ENCODE measurements at places on chromosomes 2 and 18.

DNA sequence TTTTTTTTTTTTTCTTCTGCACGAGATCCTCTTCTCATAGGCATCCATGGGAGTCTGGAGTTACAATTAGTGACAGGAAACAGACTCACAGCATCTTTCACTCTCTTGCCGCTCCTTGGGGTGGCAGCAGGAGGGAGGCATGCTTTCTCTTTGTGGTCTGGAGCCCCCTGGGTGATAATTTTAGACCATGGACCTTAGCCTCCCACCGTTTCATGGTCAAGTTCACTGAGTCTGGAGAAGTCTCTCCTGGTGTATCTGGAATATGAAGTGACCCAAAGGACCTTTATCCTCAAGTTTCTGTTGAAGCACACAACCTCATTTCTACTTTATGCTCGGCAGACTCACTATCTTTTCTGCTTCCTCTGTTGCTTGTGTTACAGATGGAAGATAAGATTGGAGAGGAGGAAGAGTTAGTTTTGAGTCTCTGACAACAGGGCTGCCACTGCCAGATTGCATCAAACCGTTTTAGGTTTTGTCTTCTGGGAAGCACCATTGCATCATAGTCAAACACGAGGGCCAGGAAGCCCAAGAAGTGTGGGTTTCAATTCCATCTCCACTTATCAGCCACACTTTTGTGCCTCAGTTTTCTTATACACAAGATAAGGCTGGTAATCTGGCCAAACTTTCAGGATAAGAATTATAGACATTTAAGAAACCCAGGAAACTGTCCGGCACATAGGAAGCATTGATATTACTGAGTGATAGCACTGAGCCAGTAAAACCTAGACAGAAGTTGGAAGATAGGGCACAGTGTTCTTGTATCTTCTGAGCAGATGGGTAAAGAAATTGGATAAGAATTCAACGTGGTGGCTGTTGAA lies 62.3 kb downstream of the ADCYAP1 start:
- DNase-seq: no peak

DNA sequence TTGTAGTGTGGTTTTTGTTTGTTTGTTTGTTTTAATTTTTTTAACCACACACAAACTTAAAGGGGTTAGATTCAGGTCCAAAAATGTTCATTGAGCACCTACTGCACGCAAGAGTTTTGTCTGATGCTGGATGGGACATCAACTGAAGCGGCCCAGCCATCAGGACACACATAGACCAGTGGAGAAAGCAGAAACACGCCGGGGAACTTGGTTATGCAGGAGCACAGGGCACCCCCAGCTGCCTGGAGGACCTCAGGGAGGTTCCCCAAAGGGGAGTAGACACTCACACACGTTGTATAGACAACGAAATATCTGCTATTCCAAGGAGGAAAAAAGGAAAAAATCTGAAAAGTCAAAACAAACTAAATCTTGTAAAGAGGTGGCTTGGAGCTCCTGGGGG lies 191.7 kb downstream of the GBX2 start:
- DNase-seq: no peak

- no peak for DNase-seq
Measured at GRCh38 chr2:110731064-110731463, 1.3 kb upstream of the ACOXL start.

GRCh38 chr2:41414486-41415230 lies 633.2 kb upstream of the PKDCC start:
- DNase-seq: no peak

DNA sequence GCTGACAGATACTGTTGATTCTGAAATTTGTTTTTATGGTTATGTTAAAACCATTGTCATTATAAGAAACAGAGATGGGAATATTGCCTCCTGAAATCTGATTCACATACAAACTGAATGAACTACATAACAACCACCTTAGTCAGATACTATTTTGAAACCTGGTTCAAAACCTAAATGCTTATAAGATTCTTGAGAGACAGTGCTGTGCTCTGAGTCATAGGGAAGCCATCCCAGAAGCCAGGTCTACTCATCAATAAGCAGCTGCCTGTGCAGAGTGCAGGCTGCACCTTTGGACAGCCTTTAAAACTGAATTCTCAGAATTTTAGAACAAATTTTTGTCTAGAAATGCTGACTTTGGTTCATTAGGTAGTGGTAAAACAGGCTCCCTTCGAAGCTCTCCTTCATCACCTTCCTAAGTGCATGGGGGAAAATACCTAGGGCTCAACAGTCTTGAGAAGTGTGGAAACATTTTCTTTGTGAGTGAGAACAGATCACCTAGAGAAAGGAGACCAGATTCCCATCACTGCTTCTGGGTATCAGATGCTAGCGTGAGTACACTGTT lies at the start of gene SERPINB7:
Gene SERPINB7 (plus strand): TSS at position 253 of the 565 bp plus-strand sequence. CDS start 6,955 bp downstream, outside the sequence.
- no peak for DNase-seq

DNA sequence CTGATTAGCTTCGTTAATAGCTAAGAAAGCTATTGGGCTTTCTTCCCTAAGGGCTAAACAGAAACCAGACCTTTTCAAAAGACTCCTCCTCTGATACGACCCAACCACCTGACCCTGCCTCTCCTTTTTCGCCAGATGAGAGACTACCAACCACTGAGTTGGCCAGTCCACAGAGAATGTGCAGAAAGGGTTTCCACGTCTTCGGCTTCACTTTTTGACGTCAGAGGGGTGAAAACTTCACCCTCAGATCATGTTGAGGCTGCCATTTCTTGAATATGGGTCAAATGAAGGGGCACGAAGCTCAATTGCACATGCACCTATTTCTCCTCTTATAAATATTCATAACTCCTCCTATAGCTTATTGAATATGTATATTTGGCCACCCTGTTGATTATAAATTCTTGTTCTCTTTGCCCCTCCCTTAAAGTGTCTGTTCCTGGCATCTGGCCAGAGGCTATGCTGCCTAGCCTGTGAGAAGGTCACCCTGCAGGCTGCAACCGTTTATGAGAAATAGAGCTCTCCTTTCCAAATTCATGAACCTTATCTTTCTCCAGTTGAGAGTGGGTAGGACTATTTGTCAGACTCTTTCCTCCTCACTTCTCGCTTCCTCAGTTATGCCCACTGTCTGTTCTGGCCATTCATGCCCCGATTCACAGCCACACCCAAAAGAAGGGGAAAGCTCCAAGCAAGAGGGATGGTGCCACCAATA lies 301.6 kb downstream of the STK39 start:
- no peak for DNase-seq

- no peak for DNase-seq
Measured at GRCh38 chr2:128284841-128285240, 33.8 kb downstream of the HS6ST1 start.

DNA sequence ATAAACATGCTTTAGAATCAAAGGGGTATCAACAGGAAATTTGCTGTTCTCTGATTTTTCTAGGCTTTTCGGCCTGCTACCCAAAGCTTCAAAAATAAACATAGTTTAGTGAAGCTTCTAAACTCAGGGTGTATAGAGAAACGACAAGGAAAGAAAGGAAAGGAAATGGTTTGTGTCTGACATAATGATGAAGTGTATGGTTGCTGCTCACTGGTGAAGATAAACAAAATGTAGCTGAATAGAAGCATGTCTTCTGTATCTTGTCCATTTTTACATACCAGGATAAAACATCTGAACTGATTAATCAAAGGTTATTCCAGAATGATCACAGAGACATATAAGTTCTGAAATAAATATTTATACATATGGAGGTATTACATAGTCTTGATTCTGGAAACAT lies 1324.6 kb upstream of the NRXN1 start:
- DNase-seq: no peak

GRCh38 chr2:47058003-47058931 lies 96.8 kb downstream of the STPG4 start:
- no peak for DNase-seq

DNA sequence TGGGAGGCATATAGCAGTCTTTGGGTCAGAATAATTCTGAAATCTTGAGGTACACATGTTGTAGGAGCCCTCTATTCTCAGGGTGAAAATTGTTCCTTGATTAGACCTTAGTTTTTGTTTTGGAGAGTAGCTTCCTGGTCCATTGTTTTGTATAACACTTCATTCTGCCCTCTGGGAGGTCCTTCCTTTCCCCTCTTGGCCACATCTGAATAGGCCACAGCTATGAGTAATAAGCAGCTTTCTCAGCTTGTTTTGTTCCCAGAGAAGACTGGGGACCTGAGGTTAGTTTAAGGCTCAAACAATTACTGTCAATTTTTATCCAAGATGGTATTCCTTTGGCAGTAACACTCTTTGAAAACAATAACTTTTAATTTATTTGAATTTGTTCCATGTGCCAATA lies 72.6 kb upstream of the NOL4 start:
- no peak for DNase-seq

DNA sequence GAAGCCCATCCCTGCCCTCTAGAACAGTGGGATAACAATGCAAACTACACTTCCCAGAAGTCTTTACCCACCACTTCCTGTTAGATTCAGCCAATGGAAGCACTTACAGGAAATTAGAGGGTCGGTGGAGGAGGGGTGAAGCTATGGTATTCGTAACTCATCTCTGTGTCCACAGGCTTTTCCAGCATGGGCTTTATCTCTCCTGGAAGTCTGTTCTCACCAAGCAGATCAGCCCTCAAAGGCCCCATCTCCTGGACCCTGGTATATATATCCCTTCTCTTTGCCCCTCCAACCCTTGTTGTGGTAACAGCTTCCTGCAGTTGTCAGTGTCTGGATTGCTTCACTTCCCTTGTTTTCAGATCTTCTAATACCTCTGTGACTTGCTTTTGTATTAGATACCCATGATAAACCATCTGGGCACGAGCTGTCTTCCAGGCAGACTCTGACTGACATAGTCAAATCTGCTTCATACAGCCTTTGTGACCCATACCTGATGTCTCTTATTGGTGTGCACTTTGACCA lies 475.0 kb upstream of the POU3F3 start:
- no peak for DNase-seq

DNA sequence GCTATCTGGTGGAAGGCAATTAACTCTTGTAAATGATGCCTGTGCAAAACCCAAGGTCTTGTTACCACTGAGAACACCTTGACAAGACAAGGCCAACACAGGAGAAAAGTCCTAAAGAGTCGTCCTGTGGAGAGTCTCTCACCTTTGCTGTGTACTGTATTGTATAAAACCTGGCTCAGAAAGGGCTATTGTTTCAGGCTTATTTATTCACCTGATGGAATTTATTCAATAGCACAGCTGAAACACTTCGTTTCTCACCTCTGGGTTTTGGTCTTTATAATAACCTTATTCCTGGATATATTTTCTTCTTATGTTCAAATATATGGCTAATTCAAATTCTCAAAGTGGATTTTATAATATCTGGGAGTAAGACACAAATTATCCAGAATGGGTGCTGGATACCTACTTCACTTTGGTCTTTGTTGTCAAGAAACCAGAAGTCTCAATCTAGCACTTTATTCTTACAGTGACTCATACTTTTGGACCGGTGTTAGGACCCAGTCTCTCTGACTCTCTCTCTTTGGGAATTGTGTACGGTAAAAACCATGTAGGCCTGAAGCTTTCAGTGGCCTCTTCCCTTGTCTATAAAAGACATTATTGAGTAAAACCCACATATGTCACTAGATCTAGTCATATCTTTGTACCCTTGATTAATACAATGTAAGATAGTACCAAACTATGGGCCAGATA lies 16.1 kb upstream of the STAT4 start:
- DNase-seq: no peak

DNA sequence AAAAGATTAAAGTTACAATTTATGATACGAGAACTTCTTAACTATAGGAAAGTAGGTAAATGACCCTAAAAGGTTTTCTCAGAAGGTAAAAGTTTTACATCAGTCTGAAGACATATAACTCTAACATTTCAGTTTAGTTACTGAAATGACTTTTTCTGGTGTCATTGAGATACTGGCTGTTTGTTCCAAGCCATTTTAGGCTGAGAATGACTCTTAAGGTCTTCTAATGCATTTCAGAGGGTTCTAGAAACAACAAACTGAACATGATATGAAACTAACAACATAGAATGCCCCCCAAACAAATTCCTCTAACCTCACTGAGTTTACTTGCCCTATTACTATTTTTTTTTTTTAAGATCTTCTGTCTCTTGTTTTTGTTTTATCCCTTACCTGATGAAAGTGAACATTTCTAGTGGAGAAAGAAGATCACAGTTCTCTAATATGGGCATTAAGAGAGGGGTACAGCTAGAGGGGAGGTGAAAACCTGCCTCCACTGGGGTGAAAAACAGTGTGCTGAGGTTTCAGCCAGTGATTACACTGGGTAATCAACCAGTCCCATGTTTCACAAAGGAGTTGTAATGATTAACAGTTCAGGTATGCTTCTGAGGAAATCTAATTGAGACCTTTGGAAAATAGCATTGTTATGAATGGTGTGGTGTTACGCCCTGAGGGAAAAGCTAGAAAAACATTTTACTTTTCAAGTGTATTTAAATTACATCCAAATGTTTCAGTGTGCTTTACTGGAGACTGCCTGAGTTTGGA lies 11.2 kb downstream of the NABP1 start:
- no peak for DNase-seq

GRCh38 chr2:191109888-191110287 lies 40.9 kb downstream of the STAT4 start:
- no peak for DNase-seq

DNA sequence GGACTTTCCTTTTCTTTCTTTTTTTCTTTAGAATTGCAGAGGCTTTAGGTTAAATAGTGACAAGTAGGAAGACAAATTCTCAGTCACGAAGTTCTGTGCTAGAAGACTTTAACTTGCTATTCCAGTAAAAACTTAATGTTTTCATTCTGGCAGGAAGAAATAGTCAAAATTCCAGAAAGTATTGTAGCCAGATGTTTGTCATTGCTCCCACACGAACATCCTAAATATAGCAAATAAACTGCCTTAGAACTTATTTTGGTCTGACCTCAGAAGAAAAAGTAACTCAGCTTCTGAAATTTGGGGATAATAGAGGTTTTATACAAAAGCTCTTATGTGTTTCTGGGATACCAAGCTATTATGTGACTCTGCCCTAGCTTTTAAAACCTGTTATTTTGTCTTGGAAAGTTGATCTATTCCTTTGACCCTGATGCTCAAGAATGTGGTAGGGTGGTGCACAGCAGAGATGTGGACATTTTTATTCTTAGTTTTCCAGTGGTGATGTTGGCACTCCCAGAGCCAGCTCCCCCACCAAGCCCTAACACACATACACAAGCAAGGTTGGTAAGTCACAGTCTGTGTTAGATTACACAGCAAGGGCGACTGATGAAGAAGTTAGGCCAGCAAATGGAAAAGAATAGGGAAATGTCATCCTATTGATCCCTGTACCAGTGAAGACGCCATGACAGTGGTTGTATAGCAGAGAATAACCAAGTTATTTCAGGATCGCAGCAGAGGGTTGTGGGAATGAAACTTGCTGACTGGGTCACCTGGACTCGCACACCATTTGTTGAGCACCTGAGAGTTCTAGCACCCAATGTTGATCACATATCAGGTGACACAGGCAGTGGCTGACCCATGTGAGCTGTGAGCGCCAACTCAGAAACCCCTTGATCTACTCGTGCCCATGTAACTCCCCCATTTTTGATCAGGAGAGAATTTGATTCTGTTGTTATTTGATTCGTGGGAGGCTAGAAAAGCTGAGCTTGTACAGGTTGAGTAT lies 23.7 kb downstream of the FARP2 start:
- no peak for DNase-seq

- DNase-seq: no peak
Measured at GRCh38 chr2:234500394-234501006, 3.6 kb upstream of the ARL4C start.

Data from NCI-H1417 treated with DMSO at 0.1 percent for 48 hours (cell line).